Vagina (tissue), 2 donors: ENCODE measurements at places on chromosomes 3 and 15. TPM values are rescaled to one million over a fixed set of nuclear protein-coding genes. Genes with fewer than 3 reads are reported as not detected.

GRCh38 chr15:88649286-88649733, 10.5 kb downstream of the ISG20 start:
- H3K27me3 ChIP-seq, result no peaks in the 10 kb centered on the region
- peak overlapping the region; percentile 51 for H3K27ac ChIP-seq
- DNase-seq, result peak; percentile 83
- H3K36me3 ChIP-seq, result no peaks in the 10 kb centered on the region
- no peak overlapping the region for H3K4me3 ChIP-seq

DNA sequence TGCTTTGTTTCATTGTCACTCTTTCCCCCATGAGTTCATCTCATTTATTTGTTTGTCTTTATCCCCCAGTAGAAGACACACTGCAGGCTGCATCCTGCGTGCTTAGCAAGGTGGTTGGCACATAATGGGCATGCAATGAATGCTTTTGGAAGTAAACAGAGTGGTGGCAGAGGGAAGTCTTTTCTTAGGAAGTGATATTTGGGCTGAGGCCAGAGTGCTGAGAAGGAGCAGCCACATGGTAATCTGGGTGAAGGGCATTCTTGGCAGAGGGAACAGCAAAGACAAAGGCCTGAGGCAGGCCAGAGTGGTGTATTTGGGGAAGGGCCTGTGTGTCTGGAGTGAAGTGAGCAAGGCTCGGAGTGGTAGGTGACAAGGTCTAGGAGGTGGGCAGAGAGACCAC, 17.7 kb upstream of the ADAMTS7 start:
- DNase-seq, result no peak
- H3K27ac ChIP-seq, result no peak overlapping the region
- no peaks in the 10 kb centered on the region for H3K27me3 ChIP-seq
- H3K36me3 ChIP-seq, result no peaks in the 10 kb centered on the region
- no peaks in the 10 kb centered on the region for H3K4me1 ChIP-seq
- H3K4me3 ChIP-seq, result no peak overlapping the region

DNA sequence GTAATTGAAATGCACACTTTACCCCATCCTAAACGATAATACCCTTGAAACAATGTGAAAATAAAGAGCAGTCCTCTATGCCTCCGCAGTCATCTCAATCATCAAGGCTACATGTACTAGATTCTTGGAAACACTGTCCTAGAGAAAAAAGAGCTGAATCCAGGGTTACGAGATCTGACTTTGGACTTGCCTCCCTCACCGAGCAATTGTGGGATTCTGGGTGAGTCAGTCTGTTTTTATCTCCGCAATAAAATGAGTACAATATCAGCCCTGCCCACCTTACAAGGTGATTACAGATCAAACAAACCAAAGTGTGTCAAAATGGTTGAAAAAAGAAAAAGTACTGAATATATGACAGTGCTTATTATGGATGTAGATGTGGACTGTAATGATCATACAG, 152.3 kb upstream of the SNTN start:
- H3K4me1 ChIP-seq, result no peaks in the 10 kb centered on the region
- no peak overlapping the region for H3K4me3 ChIP-seq
- no peaks in the 10 kb centered on the region for H3K27me3 ChIP-seq

DNA sequence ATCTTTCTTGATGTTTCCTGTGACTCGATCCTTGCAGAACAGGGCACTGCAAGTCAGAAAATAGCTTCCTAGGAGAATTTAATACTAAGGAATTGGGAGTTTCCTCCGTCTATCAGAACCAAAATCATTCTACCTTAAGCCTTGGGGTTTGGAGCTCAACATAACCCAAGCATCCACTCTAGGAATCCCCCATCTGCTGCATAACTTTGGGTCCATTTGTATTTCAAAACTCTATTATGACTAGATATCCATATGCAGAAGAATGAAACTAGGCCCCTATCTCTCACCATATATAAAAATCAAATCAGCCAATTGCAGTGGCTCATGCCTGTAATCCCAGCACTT, 61.7 kb upstream of the AKAP13 start:
- H3K36me3 ChIP-seq, result no peaks in the 10 kb centered on the region
- no peak for DNase-seq
- no peak overlapping the region for H3K4me3 ChIP-seq
- peaks cover 30% of the 10 kb centered on the region for H3K4me1 ChIP-seq

- no peaks in the 10 kb centered on the region for H3K27me3 ChIP-seq
- H3K4me3 ChIP-seq, result no peak overlapping the region
- H3K36me3 ChIP-seq, result no peaks in the 10 kb centered on the region
- no peaks in the 10 kb centered on the region for H3K4me1 ChIP-seq
Measured at GRCh38 chr3:155455765-155456164, 162.3 kb upstream of the STRIT1 start.

DNA sequence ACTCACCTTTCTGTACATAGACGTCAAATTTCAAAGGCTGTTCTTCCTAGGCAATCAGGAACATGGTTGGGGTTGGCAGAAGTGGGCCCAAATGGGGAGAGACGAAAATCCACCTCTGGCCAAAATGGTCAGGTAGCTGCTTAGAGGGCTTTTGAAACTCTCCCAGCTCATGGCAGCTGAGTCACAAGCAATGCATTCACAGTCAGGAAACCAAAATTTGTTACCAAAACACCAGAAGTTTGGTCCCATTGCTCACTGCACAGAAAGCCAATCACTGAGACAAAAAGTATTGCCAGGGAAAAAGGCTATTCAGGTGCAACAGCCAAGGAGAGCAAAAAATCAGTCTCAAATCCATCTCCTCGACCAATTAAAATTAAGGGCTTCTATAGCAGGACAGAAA, 539.6 kb upstream of the CCDC54 start:
- H3K27ac ChIP-seq, result no peak overlapping the region
- H3K4me1 ChIP-seq, result no peaks in the 10 kb centered on the region
- no peaks in the 10 kb centered on the region for H3K27me3 ChIP-seq
- DNase-seq, result no peak
- H3K36me3 ChIP-seq, result no peaks in the 10 kb centered on the region

Gene RPS27L
- total RNA-seq, result 74.6 TPM

Gene LRRC2
- total RNA-seq, result 2.0 TPM

Gene IGF2BP2
- total RNA-seq, result 9.8 TPM

Gene FANCI
- total RNA-seq, result 9.1 TPM

Gene NDN
- total RNA-seq, result 79.3 TPM

Gene TTLL13
- total RNA-seq, result not detected
